GM12864 (cell line): ENCODE measurements at places on chromosomes 2 and 18.

- no peak for DNase-seq
Observed at GRCh38 chr2:104871972-104872865, 18.3 kb downstream of the POU3F3 start.

- no peak for DNase-seq
Observed at GRCh38 chr2:241454837-241455485, 53.4 kb downstream of the STK25 start.

- DNase-seq, result no peak
Observed at GRCh38 chr2:137964066-137964858, at the start of gene HNMT. HNMT (plus strand) TSS chr2:137964473; CDS start chr2:137964492, 19 bp downstream.

GRCh38 chr2:238083919-238084318 lies 16.2 kb upstream of the ESPNL start:
- DNase-seq, result no peak

GRCh38 chr18:58135183-58135641 lies 91.2 kb downstream of the NEDD4L start:
- DNase-seq, result no peak

GRCh38 chr18:73768043-73768442 lies 379.6 kb downstream of the FBXO15 start:
- no peak for DNase-seq

DNA sequence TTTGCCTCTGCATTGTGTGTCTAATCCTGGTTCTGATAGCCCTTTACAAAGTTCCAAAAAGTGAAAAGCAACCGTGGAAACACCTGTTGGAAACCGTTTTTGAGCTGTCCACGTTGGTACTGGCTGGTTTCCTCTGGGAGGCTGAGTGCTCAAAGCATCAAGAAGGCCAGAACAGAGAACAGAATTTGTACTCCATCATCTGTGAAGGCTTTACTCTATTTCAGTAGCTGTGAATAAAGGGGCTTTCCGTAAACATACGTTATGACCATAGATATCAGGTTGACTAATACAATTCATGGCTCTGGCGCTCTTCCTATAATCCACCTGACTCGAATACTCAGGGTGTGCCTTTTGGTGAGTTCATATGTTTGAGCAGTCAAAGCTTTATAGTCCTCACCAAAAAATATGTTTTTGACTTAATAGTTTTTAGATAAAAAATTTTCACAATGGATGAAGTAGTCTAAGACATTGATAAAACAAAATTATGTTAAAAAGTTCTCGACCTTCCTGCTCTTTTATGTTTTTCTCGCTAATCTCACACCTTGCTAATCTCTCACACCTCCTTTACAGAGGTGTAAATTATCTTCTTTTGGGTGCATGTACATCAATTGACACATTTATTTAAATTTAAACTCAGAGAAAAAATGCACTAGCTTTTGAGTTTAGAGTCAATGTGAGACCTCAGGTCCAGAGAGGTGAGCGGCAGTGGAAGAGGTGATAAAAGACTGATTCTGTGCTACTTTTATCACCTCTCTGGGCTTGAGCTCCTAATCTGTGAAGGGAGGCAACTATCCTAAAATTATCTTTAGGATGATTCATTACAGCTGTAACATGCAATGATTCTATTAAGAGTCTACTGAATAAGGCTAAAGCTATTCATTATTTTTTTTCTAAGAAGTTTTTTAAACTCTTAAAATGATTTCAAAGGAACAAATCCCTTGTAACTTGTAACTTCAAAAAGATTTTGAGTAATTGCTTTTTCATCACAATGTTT lies 65.3 kb downstream of the CXCR4 start:
- peak; percentile 25 for DNase-seq

GRCh38 chr2:238159071-238159539 lies 335 bp downstream of the ERFE start:
- DNase-seq, result no peak

DNA sequence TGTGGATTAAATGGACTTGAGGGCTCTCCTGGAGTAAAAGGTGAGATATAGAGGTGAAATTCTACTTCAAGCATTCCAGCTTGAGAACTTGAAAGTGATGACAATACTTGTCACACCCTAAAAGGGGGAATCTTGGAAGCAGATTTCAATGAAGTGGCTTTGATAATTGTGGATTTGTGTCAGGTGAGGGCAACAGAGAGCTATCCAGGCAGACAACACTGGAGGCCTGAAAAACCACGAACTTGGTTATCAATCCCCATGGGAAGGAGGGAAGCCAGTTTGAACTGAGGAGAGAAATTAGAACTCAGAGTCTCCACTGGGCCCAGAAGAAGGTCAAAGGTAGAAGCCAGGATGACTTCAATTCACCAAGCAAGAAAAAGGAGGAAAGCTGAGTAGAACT lies 263.9 kb downstream of the FIGN start:
- DNase-seq, result no peak

GRCh38 chr2:99504844-99505584 lies 15.2 kb upstream of the REV1 start:
- no peak for DNase-seq

DNA sequence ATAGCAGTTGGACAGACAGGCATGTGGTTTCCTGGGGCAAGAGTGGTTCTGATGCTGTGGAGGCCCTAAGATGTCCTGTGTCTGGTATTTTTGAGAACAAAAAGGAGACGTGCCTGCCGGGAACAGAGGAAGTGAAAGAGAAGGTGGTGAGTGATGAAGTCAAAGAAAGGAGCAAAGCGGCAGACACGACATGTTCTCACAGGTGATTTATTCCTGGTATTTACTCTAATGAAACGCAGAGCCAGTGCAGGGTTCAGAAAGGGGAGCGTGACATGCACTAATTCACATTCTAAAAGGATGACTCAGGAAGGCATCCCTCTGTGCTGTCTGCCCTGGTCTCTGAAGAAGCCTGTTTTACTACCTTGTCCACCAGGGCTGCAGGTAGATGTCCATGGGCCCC lies 211.0 kb downstream of the KCNE4 start:
- DNase-seq, result no peak

GRCh38 chr2:173524256-173524955 lies 169.7 kb downstream of the CDCA7 start:
- DNase-seq, result no peak

- no peak for DNase-seq
Observed at GRCh38 chr2:5549771-5550170, 142.4 kb upstream of the SOX11 start.

- DNase-seq, result no peak
Observed at GRCh38 chr18:45270289-45270771, 344.9 kb upstream of the SLC14A2 start.

GRCh38 chr2:144999071-144999875 lies 479.4 kb upstream of the ZEB2 start:
- no peak for DNase-seq

- no peak for DNase-seq
Observed at GRCh38 chr2:68565858-68566257, 77.5 kb upstream of the PROKR1 start.

- no peak for DNase-seq
Observed at GRCh38 chr2:151336863-151337371, 20.5 kb upstream of the TNFAIP6 start.

DNA sequence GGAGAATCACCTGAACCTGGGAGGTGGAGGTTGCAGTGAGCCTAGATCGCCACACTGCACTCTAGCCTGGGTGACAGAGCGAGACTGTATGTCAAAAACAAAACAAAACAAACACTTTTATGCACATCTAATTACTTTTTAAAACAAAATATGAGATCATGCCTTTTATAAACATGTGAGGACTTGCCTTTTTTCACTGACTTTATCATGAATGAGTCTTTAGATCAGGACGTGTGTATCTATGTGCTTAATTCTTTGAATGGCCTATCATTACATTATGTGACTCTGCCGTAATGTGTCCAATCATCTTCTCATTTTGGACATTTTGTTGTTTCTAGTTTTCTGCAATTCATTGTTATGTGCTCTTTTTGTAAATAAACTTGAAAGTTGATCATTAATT lies 58.7 kb downstream of the FAM117B start:
- no peak for DNase-seq

- no peak for DNase-seq
Observed at GRCh38 chr2:241499146-241499965, 9.0 kb downstream of the STK25 start.

DNA sequence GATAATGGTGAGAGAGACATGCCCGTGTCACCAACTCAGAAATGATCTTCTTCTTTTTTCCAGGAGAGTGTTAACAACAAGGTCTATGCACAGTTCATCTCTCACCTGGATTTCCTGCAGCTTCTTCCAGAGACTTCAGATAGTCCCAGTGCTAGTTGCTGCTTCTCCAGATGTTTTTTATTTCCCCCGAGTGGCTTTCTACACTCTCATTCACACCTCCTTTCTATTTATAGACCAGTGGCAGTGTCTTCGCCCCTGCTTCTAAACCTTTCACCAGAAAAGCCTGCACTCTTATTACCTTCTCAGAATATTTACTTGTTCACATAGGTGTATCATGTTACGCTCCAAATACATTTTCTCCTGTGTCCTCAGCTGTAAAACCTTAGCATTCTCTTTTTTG lies 558.8 kb upstream of the CHAC2 start:
- DNase-seq, result no peak

GRCh38 chr18:58276789-58277739 lies 233.0 kb downstream of the NEDD4L start:
- DNase-seq, result no peak

DNA sequence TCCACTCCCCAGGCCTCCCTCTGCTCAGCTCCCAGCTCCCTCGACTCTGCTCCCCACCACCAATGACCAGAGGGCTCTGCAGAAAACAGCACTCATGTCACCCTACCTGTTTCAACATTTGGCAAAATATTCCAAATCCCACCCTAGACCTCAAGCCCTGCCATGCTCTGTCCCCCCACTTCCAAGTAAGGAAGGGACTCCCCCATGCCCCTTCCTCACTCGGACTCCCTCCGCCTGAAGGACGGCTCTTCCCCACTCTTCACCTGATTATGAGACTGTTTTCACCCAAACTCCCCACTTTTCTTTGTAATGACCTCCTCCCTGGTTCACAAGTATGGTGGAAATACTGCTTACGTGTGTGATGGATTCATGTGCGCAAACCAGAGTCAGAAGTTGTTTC lies 208.4 kb downstream of the MGAT5 start:
- DNase-seq, result no peak

DNA sequence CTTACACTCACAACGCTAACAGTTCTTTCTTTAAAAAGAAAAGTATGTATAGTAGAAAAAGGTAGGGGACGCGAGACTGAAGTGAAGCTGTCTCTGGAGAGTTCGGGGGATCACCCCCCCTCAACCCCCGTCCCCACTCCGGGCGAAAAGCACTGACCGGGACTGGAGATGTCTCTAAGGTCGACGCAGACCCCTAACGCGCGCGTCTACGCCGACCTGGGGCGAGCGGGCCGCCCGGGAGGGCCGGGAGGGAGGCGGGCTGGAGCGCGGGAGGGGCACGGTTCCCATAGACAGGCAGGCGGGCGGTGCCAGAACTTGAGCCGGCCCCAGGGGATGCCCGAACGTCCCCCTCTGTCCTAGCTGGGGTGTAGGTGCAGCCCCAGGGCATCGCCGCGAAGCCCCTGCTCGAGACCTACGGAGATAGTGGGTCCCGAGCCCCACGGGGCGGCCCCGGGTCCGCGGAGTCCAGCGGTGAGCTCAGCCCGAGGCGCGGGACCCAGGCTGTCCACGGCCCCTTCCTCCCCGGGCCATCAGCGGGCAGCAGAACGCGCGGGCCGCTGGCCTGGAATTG lies 82.2 kb downstream of the CHRNA1 start:
- DNase-seq, result no peak

GRCh38 chr2:113965644-113966043 lies 75.8 kb downstream of the ACTR3 start:
- peak; percentile 24 for DNase-seq

- DNase-seq, result no peak
Observed at GRCh38 chr2:146312899-146313298, 1531.9 kb upstream of the ACVR2A start.

DNA sequence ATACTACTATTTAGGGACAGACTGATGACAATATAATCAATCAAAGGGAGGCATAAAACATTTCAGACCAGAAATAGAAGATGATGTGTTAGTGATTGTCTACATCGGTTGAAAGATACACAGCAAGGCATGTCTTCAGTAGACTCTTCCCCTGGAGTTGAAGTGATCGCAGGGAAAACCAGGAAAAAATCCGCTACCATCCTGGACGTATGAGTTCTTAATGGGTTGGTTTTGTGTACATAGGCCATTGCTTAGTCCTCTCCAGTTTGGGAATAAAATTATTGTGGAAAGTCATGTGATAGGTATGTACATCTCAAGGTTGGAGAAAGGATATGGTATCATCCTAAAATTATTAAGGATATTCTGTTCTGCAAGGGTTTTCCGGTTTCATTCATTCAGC lies 4.3 kb downstream of the APCDD1 start:
- DNase-seq, result no peak

- DNase-seq, result peak; percentile 59
Observed at GRCh38 chr2:190722061-190722759, 73.3 kb downstream of the NAB1 start.

- no peak for DNase-seq
Observed at GRCh38 chr18:51867767-51868166, 472.2 kb upstream of the DCC start.

- no peak for DNase-seq
Observed at GRCh38 chr2:152588998-152589397, 128.3 kb downstream of the PRPF40A start.

GRCh38 chr2:131126436-131126835 lies 21.3 kb downstream of the PLEKHB2 start:
- DNase-seq, result no peak

DNA sequence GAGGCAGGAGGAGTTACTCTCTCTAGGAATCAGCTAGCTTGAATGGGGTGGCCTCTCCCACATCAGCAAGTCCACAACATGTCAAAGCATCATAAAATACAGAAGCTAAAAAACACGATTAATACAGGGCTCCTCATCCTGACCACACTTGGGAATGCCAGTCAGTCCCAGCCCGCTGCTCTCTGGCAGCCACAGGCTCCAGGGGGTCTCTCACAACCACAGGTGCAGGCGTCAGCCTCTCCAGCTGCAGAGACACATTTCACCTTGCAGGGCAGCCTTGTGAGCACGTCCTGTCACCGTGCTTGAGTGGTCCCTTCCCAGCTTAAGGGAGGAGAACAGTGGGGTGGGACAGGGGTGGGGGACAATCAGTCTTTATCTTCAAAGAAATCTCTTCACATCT lies 137.4 kb upstream of the SH3BP4 start:
- DNase-seq, result no peak

GRCh38 chr2:64945973-64946768 lies 43.0 kb upstream of the SLC1A4 start:
- peak; percentile 72 for DNase-seq
